Right atrium auricular region (tissue), 2 donors: ENCODE measurements at places on chromosomes 7 and 10.

- DNase-seq: no peak
Observed at GRCh38 chr7:106552645-106553445, 108.1 kb downstream of the CCDC71L start.

- no peak for DNase-seq
Observed at GRCh38 chr7:50783801-50784507, 1.3 kb upstream of the GRB10 start.

- DNase-seq: no peak
Observed at GRCh38 chr7:80496586-80496985, 15.3 kb downstream of the GNAT3 start.

DNA sequence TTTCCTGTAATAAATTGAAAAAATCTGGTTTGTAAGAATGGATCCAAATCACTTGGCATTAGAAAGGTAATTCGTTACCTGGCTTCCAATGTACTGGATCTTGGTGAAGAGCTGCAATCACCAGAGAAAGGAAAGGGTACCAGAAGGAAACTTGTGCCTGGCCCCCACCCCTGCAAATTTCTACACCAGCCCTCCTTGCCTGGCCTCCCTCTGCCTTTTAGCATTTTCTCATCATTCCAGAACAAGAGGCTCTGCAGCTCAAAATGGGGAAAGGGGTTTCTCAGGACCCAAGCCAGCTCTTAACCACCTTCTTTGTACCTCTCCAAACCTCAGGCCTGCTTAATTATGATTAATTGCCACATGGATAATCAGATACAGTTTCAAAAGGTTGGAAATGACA is 612.8 kb upstream of the MGMT start:
- DNase-seq: no peak

- no peak for DNase-seq
Observed at GRCh38 chr7:98668255-98668654, 51.2 kb downstream of the NPTX2 start.

DNA sequence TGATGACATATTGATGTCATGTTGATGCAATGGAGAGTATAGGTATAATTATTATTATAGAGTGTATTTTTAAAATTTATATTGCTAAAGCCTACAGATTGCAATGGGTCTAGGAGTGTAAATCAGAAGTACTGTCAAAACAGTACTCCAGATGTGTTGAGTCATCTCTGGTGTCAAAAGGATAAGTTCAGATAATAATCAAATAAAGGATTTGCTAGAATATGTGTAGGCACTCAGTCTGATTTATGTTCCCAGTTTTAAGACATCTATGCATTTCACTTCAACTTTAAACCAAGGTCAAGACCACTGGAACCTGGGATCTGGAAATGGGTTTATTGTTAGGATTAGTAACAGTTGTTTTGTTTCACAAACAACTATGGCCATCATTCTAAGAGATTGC is 342.3 kb upstream of the BMPER start:
- no peak for DNase-seq

DNA sequence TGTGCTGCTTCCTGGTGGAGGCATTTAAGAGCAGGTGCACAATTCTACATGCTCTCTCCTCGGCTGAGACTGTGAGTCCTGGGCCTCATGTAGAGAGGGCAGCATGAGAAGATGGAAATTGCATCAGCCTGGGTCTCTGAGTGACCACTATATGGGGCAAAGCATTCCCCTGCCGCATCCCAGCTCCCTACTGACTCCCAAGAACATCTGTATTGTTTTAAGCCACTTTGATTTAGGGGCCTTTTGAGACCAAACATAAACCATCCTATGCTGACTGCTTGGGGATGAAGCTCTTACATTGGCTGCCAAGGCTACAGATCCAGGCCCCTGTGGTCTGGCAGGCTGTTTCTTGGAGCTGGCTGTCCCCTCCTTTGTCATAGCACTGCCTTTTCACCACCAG is 101.3 kb upstream of the TBX20 start:
- no peak for DNase-seq

DNA sequence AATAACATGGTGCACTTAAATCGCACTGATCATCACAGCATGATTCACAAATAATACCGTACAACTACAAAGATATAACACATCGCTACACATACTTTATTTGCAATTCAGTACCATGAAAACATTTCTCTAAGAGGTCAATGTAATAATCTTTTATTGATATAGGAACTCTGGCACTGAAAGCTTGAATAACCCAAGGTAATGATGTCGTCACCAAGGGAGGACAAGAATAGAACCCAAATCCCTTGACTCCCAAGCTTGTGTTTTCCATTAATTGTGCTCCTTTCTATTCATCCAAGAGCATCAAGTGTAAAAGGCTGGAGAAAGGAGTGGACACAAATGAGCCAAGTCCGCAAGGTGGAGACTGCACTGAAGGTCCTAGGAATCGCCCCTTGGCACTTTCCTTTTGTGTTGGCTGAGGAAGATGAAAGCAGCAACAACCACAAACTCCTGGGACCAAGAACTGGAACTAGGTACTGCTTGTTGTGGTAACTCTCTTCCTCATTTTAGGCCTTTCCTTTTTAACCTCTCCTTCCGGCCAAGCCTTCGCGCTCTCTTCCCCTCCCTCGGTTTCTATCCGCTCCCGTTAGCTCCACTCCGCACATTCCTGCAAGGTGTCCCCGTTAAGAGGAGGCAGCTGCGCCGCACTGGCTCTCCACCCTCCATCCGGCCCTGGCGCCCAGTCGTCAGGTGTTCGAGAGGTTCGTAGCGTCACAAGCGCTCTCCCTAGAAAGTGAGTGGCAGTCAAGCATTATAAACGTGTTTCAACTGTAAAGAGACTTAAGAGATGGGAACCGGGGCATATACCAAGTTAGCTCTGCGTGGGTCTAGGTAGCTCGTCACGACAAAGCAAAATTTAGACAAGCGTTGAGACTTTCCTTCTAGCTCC is 1.0 kb upstream of the CBLL1 start:
- DNase-seq: no peak

GRCh38 chr7:21945454-21946221 is at the start of gene CDCA7L:
TSS of gene CDCA7L (minus strand) at chr7:21945899. CDS start at chr7:21945804, 95 bp downstream.
- peak; percentile 63 for DNase-seq

- DNase-seq: no peak
Observed at GRCh38 chr10:69479240-69480067, 28.2 kb downstream of the TSPAN15 start.

GRCh38 chr7:69338144-69338543 is 260.1 kb upstream of the AUTS2 start:
- no peak for DNase-seq

GRCh38 chr10:88417387-88418030 is 165.6 kb downstream of the RNLS start:
- DNase-seq: no peak

DNA sequence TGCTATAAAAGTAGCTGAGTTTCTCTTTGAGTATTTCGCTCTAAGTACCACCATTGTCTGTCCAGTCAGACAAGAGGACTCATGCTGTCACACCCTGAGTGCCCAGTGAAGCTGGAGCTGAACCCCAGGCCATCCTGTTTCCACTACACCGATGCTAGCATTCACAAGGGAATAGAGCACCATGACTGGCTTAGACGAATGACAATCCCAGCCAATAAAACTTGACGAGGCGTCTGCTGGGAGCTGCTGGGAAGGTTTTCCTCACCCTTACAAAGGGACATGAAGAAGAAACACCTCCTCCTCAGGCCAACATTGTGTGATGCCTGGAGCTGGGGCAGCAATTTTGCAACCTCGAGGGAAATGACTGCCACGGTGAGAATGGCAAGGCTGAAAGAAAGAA is 17.5 kb upstream of the SLIT1 start:
- no peak for DNase-seq

GRCh38 chr7:118104812-118105441 is 79.0 kb upstream of the LSM8 start:
- no peak for DNase-seq

- DNase-seq: peak; percentile 60
Observed at GRCh38 chr7:106283831-106284713, 711 bp downstream of the NAMPT start.

DNA sequence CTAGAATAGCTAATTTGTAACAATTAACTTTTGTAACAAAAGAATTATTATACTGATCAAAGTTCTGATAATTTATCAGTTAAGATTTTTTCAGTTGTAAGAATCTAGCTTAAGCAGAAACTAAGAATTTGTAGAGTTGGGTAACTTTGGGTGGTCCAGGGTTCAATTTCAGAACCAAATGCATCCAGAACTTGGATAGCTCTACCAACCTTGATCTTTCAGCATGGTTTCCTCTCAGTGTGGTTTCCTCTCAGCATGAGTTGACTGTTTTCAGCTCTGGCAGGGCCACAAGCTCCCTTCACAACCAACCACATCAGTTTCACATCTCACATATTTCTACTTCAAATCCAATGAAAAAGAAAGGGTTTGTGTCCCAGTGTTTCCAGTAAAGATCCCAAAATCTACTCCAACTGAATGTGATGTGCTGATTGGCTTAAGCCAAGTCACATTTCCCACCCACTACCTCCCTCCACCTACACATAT is 3.3 kb upstream of the FAS start:
- no peak for DNase-seq

DNA sequence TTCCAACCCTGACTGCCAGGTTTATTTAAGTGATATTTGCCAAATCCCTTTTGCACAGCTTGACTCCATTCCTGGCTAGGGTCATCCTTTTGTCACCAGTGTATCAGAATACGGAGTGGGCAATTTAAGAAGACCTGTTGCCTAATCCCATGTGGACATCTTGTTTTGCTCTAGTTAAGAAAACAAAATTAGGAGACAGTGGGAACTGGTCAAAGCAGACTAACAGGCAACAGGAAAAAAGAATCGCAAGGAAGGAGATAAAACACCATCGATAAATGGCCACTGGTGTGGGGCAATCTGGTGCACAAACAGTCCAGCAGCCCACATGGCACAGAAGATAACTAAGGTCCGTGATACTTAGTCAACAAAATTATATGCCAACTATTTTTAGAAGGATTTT is 21.4 kb downstream of the KDM7A start:
- no peak for DNase-seq

- DNase-seq: no peak
Observed at GRCh38 chr10:113524120-113524519, 28.7 kb upstream of the HABP2 start.

DNA sequence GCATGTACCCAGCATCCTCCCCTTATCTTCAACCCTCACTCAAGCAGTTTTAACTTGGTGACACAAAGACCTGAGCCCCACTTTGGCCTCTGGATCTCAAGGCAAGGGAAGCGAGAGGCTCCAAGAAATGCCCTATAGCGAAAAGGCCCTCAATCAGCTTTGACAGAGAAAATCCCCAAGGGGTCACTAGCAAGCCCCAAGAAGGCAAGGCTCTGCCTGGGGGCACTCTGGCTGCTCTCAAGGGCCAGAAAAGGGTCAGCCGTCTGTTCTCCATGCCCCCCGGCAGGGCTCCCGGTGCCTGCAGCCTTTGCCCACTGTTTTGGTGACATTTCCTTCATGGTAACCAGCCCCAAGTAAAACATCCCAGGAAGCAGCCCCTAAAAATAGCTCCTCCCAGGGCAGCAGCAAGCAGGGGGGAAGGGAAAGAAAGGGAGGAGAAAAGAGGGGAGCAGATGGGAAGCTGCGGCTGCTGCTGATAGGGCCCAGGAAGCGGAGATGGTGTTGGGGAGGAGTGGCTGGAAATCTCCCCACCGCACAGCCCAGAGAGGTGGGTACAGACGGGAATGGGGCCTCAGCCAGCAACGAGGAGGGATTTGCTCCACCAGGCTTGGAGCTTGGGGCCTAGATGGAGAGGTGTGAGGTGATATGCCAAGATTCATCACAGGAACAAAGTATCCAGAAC is 7.1 kb downstream of the CAMK2G start:
- no peak for DNase-seq

DNA sequence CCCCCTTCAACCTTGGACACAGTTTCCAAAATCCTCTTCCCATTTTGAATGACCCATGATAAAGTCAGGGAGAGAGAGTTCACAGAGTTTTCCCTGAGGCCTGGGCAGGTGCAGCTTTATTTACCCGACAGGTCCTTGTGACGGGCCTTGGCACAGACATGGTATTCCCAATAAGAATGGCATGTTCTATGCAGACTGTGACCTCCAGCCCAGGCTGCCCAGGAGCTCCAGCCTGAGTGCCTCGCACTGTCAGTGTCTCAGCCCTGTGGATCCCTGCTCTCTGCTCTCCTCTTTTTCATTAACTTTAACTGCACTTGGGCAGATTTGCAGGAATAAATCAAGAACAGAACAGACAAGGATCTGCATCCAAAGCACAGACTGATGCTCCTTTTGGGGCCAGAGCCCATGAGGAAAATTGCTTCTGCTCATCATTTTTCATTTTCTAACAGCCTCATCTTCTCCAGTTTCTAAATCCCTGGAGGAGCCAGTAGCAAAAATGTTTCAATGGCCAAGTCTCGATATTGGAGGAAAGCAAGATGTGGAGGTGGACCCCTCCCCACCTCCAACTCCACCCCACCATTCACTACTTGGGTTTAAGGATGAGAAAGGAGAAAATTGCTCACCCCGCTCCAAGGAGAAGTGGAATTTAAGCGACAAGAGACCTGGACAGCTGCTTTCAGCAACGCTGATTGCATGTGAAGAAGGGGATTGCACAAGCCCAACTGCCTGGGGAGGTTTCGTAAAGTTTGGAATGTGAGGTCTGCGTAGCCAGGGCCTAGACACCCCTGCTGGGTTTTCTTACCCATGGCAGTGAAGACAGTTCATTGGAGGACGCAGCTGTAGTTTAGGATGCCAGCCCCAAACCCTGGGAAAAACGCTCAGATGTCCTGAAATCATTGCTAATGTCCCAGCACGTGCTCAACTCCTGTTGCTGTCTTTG is 225.9 kb downstream of the WDR11 start:
- peak; percentile 75 for DNase-seq

- DNase-seq: no peak
Observed at GRCh38 chr10:23525406-23525805, 86.5 kb downstream of the OTUD1 start.

GRCh38 chr10:101079874-101080273 is 18.1 kb downstream of the KAZALD1 start:
- no peak for DNase-seq

DNA sequence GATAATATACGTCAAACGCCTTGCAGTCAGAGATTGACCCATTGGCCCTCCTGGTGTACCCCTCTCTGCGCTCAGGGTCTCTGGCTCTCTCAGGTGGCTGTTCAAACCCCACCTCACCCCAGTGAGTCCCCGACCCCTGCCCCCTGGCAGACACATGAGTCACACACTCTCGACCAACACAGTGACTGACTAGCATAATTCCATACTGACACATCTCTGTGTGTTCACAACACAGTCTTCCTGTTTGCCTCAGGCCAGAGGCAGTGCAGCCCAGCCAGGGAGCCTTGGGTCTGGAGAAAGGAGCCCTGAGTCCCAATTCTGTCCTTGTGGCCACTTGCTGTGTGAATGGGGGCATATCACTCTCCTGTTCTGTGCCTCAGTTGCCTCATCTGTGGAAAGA is 40.1 kb downstream of the PALD1 start:
- no peak for DNase-seq

DNA sequence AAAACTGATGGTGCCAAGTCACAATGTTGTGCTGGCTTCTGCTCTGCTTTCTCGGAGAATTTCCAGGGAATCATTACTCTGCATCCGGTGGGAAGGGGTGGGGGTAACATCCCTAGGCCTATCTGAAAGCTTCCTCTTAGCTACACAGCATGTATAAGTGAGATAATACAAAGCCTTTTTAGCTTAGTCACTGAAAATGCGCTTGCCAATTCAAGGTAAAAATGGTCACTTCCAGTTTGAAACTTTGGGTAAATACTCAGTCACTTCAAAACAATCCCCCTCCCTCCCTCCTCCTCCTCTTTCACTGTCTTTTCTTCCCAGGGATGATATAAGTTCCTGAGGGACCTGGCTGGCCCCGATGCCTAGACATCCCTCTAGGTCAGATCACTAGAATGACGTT is 57.3 kb upstream of the APBB1IP start:
- no peak for DNase-seq

GRCh38 chr10:72259491-72260238 is 14.1 kb upstream of the DDIT4 start:
- no peak for DNase-seq
